ENCODE measurements at places on chromosomes 12 and 14. TPM values are rescaled to one million over a fixed set of nuclear protein-coding genes. Genes with fewer than 3 reads are reported as not detected.

CACNA1C gene
- 0.06 TPM for total RNA-seq

RNF212B gene
- total RNA-seq: not detected

PPP1R13B gene
- total RNA-seq: 30.5 TPM

SMCO2 gene
- not detected for total RNA-seq

GRCh38 chr12:31961137-31961536 is 1.9 kb downstream of the RESF1 start:
- DNase-seq: no peak

DNA sequence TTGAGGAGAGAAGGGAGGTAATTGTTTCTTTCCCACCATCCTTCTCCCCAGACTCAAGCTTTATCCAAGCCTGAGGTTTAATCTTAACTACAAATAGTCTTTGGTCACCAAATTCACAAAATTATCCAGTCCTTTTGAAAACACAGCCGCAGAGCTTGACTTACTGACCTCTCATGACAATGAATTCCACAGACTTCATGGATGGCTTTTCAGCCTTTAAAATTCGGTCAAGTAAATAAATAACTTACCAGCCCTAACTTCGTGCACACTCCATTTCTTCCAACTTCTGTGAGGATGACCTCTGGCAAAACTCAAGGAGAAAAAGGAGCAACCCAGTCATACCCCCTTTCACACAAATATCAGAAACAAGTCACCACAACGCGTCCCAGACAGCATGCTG is 137.0 kb upstream of the CDKN3 start:
- no peak for DNase-seq
